ENCODE measurements at places on chromosomes 3 and 15.

DNA sequence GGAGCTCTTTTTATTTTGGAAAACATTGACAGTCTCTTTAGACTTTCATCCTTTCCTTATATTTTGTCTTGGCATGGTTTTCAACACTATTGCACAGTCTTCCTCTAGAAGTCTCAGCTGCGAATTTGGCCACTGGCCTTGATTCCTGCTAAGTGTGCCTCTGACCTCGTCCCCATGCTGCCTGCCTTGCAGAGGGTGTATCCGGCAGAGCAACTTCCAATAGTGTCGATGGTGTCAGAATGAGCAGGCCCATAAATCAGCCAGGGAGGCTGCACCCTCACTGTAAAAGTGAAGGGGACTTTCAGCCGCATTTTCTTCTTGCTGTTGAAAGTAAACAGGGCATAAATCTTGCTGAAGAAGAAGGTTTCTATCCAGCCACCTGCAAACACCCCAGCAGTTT, 336.7 kb upstream of the TRIM42 start:
- no peak for DNase-seq

- no peak for DNase-seq
These were observed 110.6 kb upstream of the NANOGP8 start for GRCh38 chr15:35195649-35196048.

DNA sequence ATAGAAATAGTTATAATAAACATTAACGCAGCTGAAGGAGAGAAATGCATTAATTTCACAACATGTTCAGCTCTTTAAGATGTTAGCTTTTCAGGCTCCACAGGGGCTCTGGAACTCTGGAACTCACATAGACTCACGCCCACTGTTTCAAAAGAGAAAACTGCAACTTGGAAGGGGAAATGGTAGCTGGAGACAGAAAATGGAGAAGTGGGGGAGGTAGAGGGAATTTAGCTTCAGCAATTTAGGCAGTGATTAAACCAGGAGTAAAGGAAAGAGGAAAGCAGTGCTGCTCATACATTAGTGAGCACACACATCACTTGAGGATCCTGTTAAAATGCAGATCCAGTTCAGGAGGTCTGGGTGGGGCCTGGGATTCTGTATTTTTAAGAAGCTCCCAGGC, 274.8 kb upstream of the TRIM42 start:
- DNase-seq = no peak

- DNase-seq = peak; percentile 76
These were observed 43.2 kb downstream of the ARHGEF3 start for GRCh38 chr3:56758539-56758981.

DNA sequence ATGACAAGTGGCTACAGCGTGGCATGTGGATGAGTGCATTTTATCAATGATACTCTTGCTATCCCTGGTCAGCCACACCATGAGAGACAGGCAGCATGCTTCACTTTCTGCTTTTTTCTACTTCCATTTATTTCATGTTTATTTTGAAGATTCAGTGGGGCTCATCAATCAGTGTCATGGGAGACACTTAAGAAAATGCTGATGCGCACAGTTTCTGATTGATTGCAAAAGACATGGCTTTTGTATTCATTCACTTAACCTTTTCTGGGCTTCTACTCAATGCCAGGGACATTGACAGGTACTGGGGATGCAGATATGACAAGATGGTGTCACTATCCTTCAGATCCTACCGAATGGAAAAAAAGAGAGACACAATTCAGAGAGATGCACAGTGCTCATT, 50.9 kb upstream of the CFAP161 start:
- DNase-seq = no peak

GRCh38 chr15:50059883-50060282, 59.1 kb downstream of the ATP8B4 start:
- DNase-seq = peak; percentile 31

DNA sequence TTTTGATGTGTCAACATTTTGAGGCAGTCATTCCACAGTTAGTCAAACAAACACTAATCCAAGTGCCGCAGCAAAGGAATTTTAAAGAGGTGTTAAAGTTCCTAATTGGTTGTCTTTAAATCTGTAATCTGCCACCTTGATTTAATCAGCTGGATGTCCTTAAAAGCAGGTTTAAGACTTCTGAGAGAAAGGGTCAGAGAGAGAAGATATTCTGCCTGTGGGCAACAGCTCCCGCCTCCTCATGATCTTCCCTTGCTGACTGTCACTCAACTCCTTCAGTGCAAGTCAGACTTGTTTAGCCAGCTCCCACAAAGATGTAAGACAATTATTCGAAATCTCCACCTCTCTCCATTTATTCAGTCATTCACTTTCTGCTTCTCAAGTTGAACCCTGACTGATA, 92.6 kb upstream of the MYRIP start:
- no peak for DNase-seq
